ENCODE measurements at places on chromosomes 6 and 20. TPM values are rescaled to one million over a fixed set of nuclear protein-coding genes. Genes with fewer than 3 reads are reported as not detected.

GRCh38 chr20:44910690-44911262 is 916 bp downstream of the PABPC1L start:
- DNase-seq = no peak

- no peak for DNase-seq
Measured at GRCh38 chr6:157584036-157584435, 203.0 kb downstream of the ZDHHC14 start.

The EEF1A2 gene
- 0.34 TPM for total RNA-seq

The PSORS1C2 gene
- not detected for total RNA-seq

DNA sequence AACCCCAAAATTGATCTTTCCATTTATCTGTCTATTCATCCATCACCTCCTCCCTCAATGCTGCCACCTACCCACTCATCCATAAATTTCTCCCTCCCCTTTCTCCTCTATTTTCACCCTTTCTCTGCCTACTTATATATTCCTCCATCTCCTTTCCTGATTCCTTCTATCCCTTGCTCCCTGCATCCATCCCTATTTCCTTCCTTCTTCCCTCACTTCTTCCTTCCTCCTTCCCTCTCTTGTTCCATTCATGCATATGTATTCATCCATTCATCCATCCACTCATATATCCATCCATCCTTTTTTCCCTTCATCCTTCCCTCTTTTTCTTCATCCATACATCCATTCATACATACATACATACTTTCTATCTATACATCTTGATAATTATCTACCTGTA is 76.3 kb upstream of the GGTLC1 start:
- no peak for DNase-seq

- DNase-seq = no peak
Measured at GRCh38 chr6:33759887-33760629, 13.4 kb upstream of the IP6K3 start.

DNA sequence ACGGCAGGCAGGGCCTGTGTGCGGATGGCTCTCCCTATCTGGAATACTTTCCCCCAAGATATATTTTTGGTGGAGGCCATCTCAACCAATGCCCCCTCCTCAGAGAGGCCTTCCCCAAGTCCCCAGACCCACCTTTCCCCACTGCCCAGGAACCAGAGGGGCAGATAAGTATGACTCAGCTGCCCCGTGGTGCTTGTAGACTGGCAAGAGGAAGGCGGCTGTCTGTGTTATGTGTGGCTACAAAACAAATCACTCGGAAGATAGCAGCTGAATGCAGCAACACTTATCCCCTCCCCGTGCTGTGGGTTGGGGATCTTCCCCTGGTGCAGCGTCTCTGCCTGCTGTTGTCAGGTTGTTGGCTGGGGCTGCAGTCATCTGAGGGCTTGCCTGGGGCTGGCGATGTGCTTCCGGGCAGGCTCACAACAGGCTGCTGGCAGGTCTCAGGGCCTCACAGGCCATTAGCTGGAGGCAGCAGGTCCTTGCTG is 7.1 kb downstream of the NPEPL1 start:
- DNase-seq = peak; percentile 61
